ENCODE measurements at places on chromosomes 3 and 15.

DNA sequence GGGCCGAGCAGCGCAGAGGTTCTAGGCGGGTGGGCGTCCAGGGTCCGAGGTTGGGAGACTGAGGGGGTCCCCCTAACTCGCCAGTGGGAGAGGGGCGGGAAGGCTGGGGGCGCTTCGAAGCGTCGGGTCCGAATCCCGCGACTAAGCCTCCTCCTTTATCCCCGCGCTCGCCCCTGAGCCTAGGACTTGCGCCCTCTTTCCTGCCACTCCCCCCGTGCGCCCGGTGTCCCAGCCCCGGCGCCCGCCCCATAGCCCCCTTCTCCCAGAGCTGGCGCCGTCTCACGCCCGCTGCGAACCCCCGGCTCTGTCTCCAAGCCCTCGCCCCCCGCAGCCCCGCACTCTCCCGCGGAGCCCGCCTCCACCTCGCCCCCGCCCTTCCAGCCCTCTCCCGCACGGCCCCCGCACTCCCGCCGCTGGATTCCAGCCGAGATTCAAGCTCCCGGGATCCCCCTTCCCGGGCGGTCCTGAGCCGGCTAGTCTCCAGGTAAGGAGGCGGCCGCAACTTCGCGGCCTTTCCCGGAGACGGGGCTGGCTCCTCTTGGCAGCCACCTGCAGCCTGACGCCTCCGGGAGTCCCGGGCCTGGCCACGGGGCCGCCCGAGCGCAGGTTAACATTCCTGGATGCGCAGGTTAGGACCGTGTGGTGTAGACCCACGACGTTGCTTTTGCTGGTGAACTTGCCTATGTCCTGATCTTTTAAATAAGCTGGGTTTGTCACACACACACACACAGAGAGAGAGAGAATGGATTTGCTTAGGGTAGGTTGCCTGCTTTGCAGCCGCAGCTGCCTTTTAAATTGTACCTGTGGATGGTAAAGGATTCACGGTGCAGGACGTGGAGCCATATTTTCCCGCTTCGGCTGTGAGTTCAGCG is 563 bp downstream of the PXYLP1 start:
- DNase-seq, result no peak

- DNase-seq, result no peak
These were observed 846.7 kb downstream of the EPHA3 start for GRCh38 chr3:89954137-89954536.

- DNase-seq, result no peak
These were observed 36.7 kb upstream of the BLM start for GRCh38 chr15:90680371-90680935.

DNA sequence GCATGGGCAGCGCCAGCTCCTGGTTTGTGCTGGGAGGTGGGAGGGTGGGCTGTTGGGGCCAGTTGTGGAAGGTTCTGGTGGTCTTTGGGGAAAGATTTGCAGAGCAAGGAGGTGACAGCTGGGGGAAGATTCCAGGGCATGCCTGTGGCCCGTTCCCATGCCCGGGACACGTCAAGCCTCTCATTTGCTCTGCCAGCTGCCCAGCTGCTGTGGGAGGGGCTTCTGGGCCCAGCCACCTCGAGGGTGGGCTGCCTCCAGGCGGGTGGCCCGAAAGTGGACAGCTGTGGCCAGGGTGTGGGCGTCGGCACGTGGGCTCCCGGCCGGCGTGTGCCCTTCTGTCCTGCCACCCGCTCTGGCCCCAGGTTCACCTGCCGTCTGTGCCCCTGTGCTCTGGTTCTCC is 17.2 kb downstream of the PLXNA1 start:
- DNase-seq, result no peak

DNA sequence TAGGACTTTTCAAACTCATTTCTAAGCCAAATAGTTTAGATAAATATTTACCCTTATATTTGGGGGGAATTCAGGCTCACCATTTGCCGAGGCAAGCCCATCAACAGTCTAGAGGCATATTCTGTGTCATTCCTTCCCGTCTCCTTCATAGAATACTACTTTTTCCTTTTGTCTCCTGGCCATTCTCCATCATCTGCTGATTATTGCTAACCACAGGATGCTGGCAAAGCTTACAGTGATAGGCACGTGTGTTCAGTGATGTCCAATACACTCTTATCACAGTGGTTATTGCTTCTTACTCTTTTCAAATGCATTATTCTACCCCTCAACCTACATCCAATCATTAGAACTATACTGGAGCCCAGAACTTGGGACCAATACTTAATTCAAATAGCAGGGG is 130.6 kb upstream of the ZBED2 start:
- no peak for DNase-seq

DNA sequence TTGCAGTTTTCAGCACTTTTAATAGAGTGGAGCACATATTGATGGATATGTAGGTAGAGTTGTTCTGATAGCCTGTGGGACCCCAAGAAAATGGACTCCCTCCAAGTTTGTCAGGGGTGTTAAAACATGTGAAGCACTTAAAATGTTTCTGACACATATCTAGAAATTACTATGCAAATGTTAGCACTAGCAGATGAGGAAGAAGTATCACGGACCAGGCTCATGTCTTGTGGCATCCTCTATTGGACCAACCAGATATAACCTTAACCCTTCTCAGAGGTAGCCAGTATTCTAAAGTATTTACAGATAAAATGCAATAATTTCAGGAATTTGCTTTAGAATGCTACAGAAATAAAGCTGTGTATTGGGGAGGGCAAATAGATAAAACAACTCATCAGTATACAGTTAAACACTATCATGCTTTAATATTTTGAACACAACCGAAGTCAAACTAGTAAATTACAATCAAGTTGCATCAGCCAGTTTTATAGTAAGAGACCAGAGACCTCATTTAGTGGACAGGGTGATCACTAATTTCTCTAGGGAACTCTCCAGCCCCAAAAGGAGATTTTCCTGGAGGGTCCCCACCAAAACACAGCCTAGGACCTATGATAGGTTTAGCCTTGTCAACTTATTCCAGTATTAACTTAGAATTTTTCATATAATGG is 57.2 kb upstream of the FBN1 start:
- DNase-seq, result no peak

- no peak for DNase-seq
These were observed 496.1 kb downstream of the FOXP1 start for GRCh38 chr3:71087143-71088018.

GRCh38 chr3:68876112-68876713 is 56.1 kb downstream of the TAFA4 start:
- peak; percentile 76 for DNase-seq

GRCh38 chr15:64460724-64461720 is 644 bp downstream of the ZNF609 start:
- peak; percentile 46 for DNase-seq

DNA sequence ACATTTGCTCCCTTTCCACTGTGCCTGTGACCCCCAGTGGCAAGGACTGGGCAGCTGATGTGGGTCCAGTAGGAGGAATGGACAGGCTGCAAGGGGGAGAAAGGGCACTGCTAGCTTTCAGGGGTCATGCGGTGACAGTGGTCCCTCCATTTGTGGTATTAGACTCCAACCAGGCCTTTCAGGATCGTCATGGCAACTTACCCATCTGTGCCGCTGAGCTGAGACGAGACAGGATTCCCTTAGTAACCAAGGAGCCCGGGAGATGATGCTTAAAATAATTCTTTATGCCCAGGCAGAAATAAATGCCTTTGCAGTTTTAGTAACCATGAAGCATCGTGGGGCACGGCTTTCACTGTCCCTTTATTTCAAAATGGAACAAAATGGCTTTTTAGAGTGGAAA is 15.9 kb upstream of the MRPL3 start:
- DNase-seq, result no peak

- no peak for DNase-seq
These were observed 397.7 kb downstream of the GAP43 start for GRCh38 chr3:116020989-116021388.

- no peak for DNase-seq
These were observed 238.6 kb downstream of the RAP2B start for GRCh38 chr3:153400641-153401040.

DNA sequence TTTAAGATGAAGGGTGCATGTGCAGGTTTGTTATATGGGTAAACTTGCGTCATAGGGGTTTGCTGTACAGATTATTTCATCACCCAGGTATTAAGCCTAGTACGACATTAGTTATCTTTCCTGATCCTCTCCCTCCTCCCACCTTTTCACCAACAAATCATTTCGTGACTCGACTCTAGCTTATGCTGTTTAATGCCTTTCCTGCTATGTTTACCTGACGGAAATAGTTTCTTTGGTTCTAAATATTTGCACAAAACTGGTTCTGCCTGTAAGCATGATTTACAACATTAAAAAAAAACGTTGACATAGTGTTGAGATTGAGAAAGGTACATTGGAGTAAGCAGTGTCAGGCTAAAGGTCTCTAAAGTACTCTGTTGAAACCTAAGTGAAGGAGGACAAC is 2.4 kb downstream of the GNL3 start:
- DNase-seq, result no peak

DNA sequence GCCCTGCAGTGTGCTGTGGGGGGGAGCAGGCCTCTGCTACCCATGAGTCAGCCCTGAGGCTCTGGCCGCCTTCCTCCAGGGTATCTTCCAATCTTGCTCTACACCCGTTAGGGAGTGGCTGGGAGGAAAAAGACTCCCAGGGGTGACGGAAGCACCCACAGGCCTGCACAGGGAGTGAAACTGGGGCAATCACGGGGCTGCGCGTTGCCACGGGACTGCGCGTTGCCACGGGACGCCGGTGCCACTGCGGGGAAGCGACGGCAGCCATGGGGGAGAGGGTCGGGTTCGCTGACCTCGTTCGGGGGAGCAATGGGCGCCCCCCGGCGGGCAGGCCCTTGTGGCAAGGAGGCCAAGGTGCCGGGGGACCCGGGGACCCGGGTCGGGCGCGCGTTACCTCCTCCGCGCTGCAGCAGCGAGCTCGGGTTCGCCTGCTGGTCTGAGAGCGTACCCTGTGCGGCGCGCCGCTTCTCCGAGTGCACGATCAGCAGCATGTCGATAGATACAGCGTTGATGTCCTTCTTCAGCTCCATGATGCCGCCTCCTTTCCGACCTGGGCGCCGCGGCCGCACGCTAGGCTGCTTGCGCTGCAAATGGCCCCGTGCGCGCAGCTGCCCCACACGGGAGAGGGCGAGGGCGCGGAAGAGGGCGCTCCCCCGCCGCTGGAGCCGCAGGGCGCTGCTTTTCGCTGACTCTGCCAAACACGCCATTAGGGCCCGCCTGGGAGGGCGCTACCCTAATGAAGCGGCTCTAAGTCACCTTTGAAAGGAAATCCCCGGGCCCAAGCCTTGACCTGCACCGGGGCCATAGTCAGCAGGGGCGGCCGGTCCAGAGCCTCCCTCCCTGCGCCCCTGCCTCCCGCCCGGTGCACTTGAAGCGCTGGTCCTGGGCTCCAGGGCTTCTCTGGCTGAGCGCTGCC is at the start of gene KY:
Gene KY (minus strand): TSS at position 592 of the 916 bp plus-strand sequence. CDS start 62 bp downstream, at position 530.
- DNase-seq, result no peak

- no peak for DNase-seq
These were observed 35.4 kb upstream of the TRIM71 start for GRCh38 chr3:32782407-32782806.

GRCh38 chr3:28053759-28054158 is 187.7 kb upstream of the CMC1 start:
- no peak for DNase-seq

- no peak for DNase-seq
These were observed 75.0 kb downstream of the FEM1B start for GRCh38 chr15:68352401-68353062.

DNA sequence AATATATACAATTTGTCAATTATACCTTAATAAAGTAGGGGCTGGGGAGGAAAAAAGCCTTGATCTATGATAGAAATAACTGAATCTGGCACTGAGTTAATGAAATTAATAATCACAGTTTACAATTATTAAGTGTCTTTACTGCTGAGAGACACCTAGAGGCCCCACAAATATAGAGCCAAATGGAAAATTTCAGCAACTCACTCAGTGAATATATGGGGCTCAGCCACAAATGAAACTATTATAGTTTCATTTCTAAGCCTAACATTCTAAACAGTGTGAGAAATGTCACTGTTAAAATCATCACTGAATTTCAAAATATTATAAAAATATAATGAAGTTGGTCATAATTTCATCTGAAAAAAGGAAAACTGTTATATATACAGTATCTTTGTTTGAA is 40.3 kb downstream of the GNB4 start:
- DNase-seq, result no peak

GRCh38 chr3:30522476-30522875 is 83.9 kb upstream of the TGFBR2 start:
- no peak for DNase-seq

GRCh38 chr15:31005660-31006059 is 14.2 kb upstream of the MTMR10 start:
- no peak for DNase-seq

DNA sequence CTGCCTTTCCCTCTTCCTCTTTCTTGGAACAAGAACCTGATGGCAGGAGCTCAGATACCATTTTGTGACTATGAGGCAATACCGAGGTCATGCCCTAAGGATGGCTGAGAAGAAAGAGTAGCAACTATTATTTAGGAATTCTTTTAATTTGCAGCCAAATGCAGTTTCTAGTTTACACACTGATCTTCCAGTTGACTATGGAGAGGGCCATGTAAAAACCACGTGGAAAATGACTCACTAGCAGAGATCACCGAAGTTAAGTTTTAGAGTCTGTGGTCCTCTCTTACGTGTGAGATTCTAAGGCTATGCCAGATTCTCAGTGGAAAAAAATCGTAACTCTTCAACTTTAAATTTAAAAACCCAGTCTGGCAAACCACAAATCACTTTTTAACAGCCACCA is 7.8 kb downstream of the BNC1 start:
- no peak for DNase-seq

DNA sequence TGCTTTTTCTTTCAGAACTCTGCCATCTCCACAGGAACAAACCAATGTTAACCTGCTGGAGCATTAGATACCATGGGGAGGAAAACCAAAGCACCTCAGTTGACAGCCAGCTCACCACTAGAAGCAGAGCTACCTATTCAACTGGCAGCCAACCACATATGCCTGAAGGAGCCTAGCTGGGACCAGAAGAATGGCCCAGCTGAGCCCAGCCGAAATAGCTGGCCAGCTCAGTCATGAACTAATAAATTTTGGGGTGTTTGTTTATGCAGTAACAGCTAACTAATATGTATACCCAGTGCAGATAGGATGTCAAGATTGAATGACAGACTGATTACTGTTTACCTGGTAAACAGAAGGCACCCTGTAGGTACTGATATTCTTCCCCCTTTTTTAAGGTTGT is 1117.5 kb downstream of the TBL1XR1 start:
- DNase-seq, result no peak

DNA sequence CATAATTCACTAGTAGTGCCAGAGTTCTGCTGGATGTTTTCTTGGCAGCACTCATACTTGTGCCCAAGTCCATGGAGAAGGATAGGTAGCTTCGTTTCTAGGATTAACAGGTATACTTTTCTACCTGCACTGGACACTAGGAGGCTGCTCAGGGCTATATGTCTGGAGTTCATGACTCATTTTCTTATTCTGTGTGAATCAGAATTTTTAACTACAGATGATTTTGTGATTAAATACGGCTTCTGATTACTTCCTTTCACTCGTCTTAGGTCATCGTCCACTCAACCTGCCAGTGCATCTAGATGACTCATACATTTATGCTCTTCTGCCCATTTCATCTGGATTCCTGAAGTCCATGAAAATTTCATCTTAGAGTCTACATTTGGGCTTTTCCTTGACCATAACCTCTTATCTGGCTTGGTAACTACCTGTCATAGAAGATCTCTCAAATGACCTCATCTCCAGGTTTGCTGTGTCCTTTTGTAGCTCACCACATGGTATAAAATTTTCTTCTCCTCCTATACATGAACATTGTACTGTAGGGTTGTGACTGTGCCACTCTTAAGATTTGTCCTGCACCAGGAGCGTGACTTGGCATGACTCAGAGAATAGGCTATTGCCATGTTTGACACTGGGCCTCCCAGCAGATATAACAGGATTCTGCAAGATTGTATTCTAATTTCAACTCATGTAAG is 66.7 kb upstream of the GCSAM start:
- DNase-seq, result no peak

- no peak for DNase-seq
These were observed 515 bp downstream of the ADAM10 start for GRCh38 chr15:58748852-58749531.
